ENCODE measurements at places on chromosomes 7 and 10.

GRCh38 chr10:8544057-8544380 is 489.5 kb downstream of the GATA3 start:
- no peak for DNase-seq

DNA sequence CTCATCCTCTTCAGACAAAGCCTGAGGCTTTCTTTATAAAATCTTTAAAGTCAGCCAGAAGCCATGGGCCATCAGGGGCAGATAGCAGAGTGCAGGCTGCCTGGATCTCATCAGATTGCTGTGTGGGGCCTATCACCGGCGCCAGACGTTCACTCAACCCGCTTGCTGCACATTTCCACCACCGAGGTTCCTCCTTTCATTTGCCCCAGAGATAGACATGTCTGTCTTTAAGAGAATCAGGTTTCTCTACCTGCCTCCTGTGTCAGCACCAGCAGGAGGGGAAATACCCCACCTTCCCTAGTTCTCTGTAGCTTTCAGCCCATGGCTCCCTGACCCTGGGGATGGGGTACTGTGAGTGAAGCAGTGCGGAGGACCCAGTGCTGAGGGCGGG is 22.0 kb downstream of the SLC18A2 start:
- no peak for DNase-seq

- no peak for DNase-seq
Observed at GRCh38 chr7:139568346-139568675, 44.8 kb downstream of the CLEC2L start.

DNA sequence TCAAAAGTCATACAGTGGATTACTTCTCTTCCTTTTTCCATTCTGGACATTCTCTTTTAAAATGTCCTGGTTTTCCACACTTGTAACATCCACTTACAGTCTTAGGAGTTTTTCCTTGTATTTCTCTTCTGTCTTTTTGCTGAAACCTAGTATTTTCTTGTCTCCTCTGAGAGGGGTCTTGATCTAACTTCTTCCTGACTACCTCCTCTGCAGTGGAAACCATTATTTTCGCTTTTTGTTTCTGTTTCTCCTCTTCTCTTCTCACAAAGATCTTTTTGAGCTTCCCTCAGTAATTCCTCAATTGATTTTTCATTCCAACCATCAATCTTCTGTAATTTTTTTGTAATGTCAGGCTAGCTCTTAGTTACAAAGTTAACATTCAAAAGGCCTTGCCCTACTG is 23.7 kb upstream of the ELOVL3 start:
- DNase-seq: no peak

DNA sequence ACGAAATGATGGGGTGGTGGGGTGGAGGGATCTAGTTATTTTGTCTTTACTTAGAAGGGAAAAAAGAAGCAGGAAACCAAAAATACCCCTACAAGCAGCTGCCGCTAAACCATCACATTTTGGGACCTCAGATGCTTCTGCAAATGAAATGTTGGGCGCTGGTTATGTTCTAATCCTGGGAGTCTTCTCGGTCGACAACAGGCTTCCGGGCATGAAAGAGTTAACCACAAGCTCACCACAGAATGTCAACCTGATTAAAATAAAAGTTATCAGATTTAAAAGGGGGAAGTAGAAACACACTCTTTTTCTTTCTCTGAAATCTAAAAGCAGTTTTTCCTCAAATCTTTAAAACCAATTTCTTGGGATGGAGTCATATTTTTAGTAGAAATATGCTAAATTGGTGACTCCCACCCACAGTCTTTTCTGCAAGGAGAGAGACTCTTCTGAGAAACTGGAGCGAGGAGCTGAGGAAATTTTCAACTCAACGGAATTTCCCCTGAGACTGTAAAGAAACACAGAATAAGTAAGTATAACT is 16.8 kb downstream of the IL2RA start:
- DNase-seq: no peak

GRCh38 chr7:33794419-33794818 is 110.9 kb upstream of the BMPER start:
- no peak for DNase-seq

DNA sequence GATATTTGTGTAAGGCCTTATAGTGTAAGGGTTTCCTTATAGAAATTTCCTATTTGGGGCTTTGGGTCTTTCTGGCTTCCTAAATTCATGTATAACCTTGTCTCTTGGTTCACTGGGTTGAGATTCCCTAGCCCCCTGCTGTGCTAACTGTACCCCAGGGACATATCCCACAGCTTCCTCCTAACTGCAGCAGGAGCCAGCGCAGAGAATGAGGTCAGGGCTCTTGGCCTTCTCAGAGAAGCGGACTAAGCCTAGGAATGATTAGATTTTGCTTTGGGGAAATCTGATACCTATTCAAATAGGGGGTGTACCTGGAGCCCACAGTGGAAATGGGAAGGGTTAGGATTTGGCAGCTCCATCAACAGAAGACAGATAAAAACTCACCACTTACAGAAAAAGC is 138.1 kb upstream of the EFCAB10 start:
- no peak for DNase-seq

GRCh38 chr7:156675721-156676120 is 35.1 kb downstream of the RNF32 start:
- no peak for DNase-seq

GRCh38 chr10:30437031-30437841 is 3.3 kb downstream of the MAP3K8 start:
- DNase-seq: no peak

- no peak for DNase-seq
Observed at GRCh38 chr10:14753441-14753840, 21.3 kb downstream of the FAM107B start.

DNA sequence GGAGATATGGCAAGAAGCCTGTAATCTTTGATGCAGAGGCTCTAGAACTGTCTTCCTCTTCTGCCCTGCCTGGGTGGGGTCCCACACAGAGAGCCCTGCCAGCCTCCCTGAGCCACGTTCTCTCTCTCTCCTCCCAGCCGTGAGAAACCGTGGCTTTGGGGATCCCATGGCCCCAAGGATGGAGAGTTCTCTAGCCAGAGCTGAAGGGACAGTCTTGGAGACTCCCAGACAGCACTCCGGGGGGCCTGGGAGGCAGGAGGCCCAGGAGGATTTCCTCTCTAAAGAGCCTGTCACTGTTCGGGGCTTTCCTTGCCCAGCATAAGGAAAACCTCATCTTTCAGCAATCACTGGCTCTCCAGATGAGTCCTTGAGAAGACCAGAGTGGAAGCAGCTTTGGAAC is 227.1 kb downstream of the ARHGAP12 start:
- DNase-seq: no peak

DNA sequence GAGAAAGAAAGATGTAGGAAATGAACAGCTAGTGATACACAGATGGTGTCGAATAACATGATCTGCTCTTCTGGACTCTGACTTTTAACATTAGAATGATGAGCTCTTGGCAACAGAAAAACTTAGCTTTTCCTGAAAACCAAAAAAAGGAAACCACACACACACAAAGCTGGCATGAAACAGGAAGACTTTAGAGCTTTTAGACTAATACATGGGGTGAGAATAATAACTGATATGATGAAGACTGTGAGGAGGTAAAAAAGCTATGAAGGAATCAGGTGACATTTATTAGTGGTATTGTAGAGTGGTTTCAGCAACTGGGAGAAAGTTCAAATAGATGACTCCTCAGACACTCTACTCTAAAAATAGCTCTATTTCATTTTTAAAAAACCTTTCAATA is 491.9 kb downstream of the PARD3 start:
- no peak for DNase-seq

DNA sequence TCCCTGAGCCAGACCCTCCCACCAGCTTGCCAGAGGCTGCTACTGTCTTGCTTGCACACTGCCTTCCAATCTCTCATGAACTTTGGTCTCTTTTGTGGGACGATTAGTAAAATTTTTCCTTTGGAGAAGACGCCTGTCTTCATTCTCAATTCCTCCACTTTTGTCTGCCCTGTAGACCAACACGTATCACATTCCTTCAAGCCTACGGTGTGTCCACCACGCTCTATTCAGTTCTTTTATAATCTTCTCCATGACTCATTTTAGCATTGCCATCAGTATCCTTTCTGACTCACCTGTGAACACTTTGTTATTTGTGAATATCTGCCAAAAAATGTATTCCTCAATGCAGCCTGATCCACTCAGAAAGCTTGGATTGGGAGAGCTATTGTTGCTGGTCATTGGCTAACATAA is 1.4 kb downstream of the GIMAP5 start:
- no peak for DNase-seq

GRCh38 chr10:47077941-47078340 is 166.7 kb downstream of the PTPN20 start:
- no peak for DNase-seq

GRCh38 chr7:69959789-69960499 is 361.7 kb downstream of the AUTS2 start:
- DNase-seq: no peak

- DNase-seq: no peak
Observed at GRCh38 chr7:17663061-17663675, 277.1 kb downstream of the SNX13 start.

DNA sequence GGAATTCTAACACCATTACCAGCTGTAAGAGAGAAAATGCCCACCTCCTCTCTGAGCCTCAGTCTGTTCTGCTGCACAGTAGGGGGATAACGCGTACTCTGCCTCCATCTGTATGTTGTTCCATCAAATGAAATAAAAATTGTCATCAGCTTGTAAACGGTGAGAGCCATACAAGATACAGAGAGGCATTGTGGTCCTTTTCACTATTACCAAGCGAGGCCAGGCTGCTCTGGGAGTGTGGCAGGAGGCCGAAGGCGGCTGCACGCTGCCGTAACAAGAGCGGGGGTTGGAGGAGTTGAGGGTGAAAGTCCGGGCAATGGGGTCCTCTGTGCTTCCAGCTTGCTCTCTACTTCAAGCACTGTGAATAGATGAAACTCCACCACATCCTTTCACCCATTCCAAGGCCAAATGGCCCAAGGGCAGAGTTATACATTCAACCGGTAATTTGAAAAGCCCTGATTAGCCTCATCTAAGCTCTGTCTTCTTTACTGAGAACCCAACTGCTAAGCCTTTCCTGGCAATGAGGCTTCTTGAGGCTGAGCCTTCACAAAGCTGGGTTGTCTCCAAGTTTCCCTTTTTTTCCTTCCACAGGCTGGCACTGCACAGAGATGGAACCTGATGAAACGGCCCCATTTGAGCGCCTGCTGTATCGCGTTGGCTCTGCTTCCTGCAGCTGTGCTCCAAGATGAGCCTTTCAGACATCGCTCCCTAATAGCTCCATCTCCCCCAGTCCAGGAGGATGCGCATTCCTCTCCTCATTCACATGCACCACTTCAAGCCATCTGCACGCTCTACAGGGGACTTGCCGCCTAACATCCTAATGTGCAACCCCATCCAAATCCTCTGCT is 47.2 kb downstream of the PYROXD2 start:
- DNase-seq: no peak

- DNase-seq: no peak
Observed at GRCh38 chr7:130593033-130593432, 75.5 kb downstream of the COPG2 start.

GRCh38 chr10:22437620-22438588 is 92.6 kb downstream of the SPAG6 start:
- no peak for DNase-seq

GRCh38 chr10:77884181-77884580 is 42.4 kb downstream of the DLG5 start:
- DNase-seq: no peak

DNA sequence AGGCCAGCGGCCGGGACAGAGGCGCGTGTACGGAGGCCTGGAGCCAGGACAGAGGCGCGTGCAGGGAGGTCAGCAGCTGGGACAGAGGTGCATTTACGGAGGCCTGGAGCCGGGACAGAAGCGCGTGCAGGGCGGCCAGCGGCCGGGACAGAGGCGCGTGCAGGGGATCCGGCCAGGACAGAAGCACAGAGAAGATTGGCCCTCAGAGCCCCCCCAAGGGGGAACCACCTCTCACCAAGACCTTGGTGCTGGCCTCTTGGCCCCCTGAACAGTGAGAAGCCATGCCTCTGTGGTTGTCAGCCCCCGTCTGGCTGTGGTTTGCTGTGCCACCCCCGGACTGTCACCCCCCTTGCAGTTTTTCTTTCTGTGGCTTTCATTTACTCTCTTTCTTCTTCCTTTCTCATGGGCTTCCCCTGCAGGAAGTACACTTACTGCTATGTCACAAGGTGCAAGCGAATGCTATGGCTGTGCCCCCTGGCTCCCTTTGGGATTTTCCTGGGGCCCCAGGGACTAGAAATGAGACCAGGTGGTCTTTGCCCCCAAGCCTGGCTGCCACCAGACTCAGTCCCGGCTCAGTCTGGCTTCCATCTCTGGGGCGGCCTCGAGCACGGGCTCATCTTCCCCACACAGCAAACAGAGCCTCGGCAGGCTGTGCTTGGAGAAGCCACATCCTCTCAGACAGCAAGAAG is 41.1 kb downstream of the INSIG1 start:
- no peak for DNase-seq

- no peak for DNase-seq
Observed at GRCh38 chr10:76190634-76191270, 759.3 kb downstream of the LRMDA start.

GRCh38 chr10:61047788-61048560 is 104.0 kb upstream of the RHOBTB1 start:
- DNase-seq: no peak

- no peak for DNase-seq
Observed at GRCh38 chr7:151661587-151661986, 141.9 kb upstream of the RHEB start.

- DNase-seq: no peak
Observed at GRCh38 chr10:78476156-78476555, 442.5 kb downstream of the RPS24 start.

DNA sequence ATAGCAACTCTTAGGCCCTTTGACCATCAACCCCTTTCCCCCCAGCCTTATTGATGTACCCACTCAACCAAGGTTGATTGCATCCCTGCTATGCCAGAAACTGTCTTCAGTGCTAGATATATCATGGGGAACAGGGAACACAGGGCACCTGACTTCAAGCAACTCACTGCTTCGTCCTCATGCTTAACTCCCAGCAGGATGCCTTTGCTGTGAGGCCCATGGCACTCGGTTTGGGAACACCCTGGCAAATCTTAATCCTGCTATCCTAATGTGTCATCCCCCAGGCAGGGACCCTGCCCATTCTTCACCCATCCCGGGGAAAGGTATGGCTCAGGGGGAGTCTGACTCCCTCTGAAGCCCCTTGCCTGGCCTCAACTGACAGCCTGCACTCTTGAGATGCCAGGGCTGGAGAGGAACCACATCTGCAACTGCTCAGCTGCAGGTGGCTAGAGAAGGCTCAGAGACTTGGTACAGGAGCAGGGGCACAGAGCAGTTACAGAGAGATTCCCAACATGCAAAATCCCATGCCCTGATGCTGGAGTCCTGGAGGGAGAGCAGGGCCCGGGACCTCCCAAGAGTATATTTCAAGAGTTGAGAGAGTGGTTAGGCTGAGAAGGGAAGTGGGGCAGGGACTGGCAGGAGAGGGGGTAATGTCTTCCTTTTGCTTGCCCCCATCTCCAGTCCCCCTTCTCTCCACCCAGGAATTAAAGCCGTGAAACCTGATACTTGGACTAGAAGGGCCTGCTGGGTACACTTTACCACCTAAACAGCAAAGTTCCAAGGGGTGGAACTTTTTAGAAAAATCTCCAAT is 2.4 kb upstream of the UNC5B start:
- no peak for DNase-seq

GRCh38 chr7:105760551-105761447 is 115.6 kb downstream of the ATXN7L1 start:
- DNase-seq: no peak
